ENCODE measurements at places on chromosomes 6 and 20. TPM values are rescaled to one million over a fixed set of nuclear protein-coding genes. Genes with fewer than 3 reads are reported as not detected.

- DNase-seq = no peak
These were observed 7.1 kb upstream of the AP5S1 start for GRCh38 chr20:3812975-3813847.

DNA sequence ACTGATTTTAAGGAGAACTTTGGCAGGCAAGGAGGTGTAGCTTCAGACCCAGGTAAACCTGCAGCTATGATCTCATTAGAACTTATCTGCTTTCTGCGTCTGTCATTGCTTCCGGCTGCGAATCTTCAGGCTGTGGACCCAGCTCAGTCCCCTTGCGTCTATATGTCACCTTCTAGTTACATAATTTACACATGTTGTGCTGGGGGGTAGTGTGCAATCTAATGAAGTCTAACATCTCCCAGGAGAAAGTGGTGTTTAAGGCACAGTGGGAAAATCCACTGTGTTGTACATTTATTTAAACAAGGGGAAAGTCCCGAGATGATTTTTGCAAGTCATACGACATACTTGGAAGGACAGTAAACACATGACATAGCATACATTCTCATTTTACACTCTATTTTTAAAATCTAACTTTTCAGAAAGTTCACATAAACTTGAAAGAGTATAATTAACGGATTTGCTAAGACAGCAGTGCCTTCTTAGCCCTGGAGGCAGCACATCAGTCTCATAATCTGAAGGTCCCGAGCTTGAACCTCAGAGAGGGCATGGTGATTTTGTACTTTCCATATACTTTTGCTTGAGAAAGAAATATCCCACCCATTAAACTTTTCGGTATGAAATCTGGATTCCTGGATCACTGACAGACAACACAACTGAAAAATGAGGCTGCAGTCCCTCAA lies 35.2 kb downstream of the GPX6 start:
- no peak for DNase-seq

GRCh38 chr20:45636513-45636912 lies 5.4 kb upstream of the WFDC9 start:
- no peak for DNase-seq

DNA sequence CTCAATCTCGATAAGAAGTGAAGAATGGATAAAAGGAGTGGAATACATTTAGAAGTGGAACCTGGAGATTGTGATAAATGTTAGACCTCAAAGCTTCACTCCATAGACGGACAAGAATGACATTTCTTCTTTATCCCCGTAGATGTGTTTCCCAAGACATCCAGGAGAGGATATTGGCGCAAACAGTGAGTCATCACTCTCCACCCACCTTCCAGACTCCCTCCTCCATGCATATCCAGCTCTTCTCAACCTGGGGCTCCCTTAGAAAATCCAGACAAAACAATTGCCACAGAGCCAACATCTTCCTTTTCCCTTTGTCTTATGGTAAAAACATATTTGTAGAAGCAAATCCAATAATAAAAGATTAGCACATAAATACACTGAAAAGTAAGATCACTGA lies 586.1 kb downstream of the PTPRT start:
- DNase-seq = no peak

DNA sequence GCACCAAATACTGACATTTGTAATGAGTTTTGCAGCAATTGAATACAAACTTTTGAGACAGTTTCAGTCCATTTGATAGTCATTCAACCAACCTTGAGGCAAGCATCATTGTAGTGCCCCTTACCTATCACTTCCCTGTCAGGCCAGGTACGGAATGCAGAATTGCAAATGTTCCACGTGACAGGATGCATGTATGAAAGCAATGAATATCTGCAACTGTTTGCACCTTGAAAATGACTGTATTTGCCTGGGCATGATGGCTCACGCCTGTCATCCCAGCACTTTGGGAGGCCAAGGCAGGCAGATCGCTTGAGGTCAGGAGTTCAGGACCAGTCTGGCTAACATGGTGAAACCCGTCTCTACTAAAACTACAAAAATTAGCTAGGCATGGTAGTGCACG lies 146.0 kb upstream of the SCGN start:
- no peak for DNase-seq

Gene CLDN20
- not detected for total RNA-seq

DNA sequence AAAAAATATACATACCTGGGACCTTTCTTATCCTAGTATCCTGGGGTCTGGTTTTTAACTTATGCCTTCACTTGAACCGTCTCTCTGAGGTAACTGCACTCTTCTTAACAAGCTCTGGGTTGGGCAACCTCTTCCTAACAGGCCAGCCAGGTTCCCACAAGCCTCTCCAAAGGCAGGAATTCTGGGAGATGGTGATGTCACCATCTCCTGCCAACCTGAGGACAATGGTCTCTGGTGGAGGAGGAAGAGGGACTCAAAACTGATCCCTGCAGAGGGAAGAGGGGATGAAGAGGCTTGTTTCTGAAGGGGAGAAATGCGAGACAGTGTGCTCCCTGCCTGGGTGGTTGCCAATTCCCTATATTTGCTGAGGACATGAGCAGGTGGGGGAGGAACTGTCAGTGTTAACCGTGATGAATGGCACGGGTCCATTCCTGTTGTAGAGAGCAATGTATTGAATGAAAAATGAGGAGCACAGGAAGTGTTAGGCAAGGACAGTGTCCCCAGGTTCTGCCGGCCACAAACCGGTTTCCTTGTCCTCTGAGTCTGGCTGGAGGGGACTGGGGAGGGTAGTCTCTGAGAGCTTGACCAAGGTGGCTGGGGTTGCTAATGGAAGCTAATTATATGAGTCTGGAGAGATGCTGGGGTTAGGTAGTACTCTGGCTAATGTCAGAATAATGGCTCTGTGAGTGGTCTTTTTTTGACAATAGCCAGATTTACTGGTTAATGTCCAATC lies 95.5 kb downstream of the KCNB1 start:
- no peak for DNase-seq

Gene CCN6
- total RNA-seq = not detected

Gene AGPAT4
- 1.3 TPM for total RNA-seq

DNA sequence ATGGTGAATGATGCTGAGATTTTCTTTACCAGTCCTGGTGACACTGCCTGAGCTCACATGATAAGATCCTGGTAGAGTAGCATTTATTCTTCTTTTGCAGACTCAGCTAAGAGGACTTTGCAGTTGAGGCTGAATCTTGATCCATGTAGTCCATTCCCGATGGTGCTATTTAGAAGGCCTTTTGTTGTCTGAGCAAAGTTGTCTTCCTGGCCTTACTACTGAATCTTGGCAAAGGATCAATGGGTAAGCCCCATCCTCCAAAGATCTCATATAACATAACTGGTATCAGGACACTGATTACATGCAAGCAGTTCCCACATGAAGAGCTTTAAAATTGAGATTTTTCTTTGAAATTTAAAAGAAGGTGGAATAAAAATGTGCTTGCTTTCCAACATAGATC lies 291.6 kb downstream of the SOX4 start:
- DNase-seq = no peak

GRCh38 chr6:138250053-138250452 lies 31.8 kb upstream of the PBOV1 start:
- no peak for DNase-seq

- no peak for DNase-seq
These were observed 36.0 kb upstream of the SCRT2 start for GRCh38 chr20:711576-711975.

DNA sequence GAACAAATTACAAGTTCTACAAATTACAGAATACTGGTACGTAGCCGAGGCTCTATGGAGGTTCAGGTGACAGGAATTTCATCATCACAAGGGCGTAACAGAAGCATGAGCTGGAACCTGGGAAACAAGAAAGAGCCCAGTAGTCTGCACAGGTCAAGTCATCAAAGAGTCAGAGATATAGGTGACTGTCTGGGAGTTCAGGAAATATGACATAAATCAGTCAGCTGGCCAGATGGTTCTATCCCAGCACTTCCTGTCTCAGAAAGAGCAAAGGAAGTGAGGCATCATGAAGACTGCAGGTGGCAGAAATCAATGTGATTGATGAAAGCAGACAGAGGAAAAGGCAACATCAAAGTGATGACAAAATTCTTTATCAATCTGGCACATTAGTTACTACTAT lies 23.3 kb downstream of the MYCT1 start:
- DNase-seq = no peak

Gene PDYN
- total RNA-seq = not detected

Gene HLA-C
- 364 TPM for total RNA-seq

DNA sequence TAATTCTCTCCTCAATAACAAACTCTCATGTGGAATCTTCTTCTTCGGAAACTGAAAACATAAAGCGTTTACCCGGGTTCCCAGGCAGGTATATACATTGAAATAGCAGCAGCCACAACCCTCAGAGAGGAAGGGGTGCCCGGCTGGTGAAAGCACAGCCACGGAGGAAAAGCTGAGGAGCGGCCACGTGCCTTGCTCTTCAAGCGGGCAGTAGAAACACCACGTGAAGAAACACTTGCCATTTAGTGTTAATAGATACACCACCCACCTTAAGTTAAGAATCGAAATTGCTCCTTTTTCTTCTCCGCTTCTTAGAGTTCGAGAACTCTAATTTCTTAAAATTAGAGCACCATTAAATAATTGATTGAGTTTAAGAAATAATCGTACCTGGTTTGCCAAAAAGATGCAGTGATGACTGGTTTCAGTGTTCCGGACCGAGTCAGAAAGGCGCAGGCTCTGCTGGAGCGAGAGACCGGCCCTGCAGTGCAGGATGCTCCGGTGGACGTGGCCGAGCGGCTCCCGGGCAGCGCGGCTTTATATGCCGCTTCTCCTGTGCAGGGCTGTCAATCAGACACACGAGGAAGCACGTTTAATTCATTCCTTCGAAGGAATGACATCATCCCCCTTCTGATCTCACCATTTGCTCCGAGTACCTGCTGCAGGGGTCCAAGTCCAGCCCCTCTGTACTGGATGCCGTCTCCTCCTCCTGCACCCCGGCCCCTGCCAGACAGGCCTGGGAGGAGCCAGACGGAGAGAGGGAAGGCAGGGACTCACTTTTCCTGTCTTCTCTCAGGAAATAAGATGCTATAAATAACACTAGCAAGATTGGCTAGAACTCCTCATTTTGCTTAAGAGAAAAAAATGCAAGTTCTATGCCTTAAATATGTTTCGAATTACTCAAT lies at the start of gene THBS2:
TSS of gene THBS2 (minus strand) at position 510 of the 902 bp plus-strand sequence. CDS start 3,062 bp downstream, outside the sequence.
- no peak for DNase-seq

DNA sequence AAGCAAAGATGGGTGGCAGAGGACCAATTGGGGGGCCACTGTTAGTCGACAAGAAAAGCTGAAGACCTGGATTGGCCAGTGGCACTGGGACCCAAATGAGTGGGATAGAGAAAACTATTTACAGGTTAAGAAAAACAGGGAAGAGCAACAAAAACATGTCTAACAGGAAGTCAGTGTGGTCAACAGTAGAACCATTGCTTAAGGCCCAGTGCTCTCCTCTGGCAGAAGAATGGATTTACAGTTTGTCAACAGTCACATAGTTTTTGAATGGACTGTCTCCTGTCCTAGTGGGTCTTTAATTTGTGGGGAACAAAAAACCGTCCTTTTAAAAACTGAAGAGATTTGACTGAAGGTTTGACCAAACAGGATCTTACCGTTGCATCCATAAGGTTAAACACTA lies 12.1 kb upstream of the WTAP start:
- DNase-seq = no peak

- DNase-seq = no peak
These were observed 356.7 kb upstream of the JARID2 start for GRCh38 chr6:14889188-14889587.

GRCh38 chr6:88916615-88917208 lies 46.7 kb downstream of the RNGTT start:
- no peak for DNase-seq
